MCF 10A (cell line): ENCODE measurements at places on chromosomes 6 and 20.

DNA sequence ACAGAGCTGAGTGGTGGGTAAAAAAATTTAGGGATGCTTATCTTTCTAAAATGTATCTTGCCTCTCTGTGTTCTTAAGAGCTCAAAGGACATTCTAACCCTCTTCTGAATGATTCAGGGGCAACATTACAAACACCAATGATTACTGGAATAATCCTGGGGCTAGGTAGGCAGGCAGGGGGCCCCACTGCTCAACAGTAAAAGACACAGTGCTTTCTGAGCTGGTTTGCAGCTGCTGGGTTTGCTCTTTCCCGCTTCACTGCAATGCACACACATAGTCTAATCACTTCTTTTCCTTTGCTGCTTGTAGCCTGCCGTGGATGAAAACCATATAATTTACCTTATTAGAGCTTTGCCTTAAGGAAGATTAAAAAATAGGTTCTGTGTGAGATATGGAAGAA, 23.9 kb downstream of the CLDN20 start:
- no peak for DNase-seq

DNA sequence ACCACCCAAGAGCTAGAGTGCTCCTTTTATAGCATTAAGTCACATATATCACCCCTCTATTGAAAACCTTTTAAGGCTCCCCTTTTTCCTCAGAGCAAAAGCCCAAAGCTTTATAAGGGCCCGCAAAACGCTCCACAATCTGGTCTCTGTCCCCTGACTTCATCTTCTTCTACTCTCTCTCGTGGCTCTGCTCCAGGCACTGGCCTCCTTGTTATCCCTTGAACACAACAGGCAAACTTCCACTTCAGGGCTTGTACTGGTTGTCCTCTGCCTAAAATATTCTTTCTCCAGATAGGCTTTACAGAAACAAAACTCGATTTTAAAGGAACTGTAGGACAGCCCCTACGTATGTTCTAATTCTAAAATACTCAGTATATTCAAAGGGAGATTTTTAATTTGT, 44.0 kb upstream of the SPDEF start:
- DNase-seq, result no peak

- DNase-seq, result peak; percentile 68
Observed at GRCh38 chr6:47278545-47278944, 31.2 kb downstream of the TNFRSF21 start.

DNA sequence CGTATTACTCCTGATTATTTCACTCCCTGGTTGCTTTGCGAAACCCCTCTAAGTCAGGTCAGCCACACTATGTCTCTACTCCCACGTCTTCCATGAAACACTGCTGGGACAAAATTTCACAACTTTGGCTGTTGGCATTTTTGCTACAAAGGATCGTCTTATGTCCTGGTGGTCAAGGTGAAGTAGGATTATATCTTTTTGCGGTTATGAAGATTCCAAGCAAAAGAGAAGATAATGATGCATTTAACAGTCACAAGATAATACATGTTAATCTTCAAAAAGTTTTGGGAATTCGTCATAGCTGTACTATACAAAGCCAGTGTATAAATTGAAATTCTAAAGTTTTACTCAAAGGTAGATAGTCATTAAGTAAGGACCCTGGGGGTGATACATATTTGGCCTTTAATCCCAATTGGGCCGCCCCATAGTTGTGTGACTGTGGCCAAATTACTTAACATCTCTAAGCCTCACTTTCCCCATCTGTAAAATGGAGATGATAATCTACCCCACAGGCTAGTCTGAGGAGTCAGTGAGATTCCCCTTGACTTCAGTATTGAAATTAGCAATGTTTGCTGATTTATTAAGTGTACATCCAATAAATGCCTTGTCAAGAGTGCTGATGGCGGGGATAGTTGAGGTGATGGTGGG, 212.1 kb downstream of the ARID1B start:
- no peak for DNase-seq

DNA sequence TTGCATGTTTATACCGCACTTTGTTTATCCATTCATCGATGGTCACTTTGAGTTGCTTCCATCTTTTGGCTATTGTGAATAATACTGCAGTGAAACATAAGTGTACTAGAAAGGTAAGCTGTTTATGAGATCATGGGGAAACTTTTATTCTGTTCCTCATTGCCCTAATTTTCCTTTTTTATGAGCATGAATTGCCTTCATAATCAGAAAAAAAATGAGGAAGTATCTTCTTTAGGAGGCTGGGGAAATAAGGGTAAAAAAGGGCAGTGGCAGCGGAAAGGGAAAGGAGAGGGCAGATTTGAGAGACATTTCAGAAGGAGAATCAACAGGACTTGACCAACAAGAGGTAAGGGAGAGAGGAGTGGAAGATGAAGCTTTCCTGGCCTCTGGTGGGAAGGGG, 14.3 kb upstream of the SERINC3 start:
- DNase-seq, result no peak

DNA sequence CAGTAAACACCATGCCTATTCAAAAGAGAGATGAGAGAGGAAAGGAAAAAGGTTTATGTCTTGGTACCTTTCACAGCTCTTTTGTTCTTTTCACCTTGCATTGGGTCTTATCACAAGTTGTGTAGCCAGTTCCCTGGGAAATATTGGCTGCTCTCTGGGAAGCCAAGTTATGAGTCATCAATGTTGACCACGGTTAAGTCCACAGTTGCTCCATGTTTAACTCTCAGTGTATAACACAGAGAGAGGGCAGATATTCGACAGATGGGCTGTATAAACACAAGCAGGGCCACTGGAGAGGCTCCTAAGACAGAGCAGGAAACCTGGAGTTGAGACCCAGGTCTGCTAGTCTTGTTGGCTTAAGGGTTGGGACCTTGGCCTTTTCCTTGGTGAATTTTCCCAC, 718.6 kb downstream of the QKI start:
- peak; percentile 48 for DNase-seq

- no peak for DNase-seq
Observed at GRCh38 chr6:73569121-73569520, 48.3 kb upstream of the EEF1A1 start.

GRCh38 chr6:45278367-45278766, 49.8 kb upstream of the RUNX2 start:
- DNase-seq, result no peak

DNA sequence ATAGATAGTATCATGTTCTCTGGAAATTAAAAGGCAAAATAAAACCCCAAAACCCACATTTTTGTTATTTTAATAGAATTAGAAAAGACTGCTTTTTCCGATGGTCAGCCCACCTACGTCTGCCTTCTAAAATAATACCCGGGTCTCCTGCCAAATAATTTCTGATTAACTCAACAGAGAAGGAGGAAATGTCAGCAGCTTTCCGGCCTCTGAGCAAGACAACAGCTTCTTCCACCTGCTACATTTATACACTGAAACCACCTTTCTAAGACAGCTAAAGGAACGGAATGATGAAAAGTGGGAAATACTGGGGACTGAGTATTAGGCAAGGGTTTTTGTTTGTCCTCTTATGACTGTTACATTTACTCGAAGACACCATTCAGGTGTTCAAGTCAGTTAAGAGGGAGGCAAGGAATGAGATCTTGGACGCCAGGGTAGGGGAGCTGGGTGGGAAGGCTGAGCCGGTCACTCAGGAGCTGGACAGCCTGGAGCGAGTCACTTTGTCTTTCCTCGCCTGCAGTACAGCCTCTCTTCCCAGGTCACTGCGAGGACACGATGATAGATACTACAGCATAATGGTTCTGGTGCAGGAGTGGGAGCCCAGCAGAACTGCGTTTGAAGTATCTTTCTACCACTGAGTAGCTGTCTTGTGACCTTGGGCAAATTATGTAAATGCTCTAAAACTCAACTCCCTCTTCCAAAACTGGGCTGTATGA, 96.3 kb upstream of the QKI start:
- no peak for DNase-seq

DNA sequence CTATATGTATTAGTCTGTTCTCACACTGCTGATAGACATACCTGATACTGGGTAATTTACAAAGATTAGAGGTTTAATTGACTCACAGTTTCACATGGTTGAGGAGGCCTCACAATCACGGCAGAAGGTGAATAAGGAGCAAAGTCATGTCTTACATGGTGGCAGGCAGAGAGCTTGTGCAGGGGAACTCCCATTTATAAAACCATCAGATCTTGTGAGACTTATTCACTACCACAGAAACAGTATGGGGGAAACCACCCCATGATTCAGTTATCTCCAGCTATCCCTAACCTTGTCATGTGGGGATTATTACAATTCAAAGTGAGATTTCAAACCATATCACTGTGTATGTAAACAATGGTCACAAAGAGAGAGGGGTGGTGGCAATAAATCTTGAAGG, 6.6 kb downstream of the CST8 start:
- DNase-seq, result no peak

GRCh38 chr6:13354331-13355042, 26.1 kb upstream of the TBC1D7 start:
- peak; percentile 27 for DNase-seq

DNA sequence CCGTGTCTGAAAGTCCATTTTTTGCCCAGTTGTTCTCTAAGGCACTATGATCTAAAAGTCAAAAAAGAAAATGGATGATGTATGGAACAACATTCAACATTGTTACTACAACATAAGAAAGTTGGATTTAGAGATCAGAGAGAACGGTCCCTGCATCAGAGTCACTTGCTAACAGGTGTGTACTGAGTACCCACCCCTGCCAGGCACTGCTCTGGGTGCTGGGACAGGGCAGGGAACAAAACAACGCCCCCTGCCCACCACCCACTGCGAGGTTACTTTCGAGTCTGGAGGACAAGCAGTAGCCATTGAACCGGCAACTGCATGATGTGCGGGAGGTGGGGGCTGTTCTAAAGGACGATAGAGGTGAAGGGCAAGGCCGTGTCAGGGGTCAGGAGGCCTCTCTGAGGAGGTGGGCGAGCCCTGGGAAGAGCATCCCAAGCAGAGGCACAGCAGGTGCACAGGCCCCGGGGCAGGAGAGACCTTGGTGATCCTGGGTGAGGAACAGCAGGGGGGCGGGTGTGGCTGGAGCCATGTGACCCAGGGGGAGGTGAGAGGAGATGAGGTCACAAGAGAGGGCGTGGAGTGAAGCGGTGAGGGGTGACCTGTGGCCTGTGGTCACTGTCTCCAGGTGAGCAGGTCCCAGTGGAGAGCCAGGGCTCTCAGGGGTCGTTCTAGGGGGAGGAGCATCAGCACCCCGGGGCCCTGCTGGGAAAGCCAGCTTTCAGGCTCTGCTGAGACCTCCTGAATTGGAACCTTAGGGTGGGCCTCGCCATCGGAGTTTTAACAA, 197.5 kb upstream of the SULF2 start:
- DNase-seq, result no peak

DNA sequence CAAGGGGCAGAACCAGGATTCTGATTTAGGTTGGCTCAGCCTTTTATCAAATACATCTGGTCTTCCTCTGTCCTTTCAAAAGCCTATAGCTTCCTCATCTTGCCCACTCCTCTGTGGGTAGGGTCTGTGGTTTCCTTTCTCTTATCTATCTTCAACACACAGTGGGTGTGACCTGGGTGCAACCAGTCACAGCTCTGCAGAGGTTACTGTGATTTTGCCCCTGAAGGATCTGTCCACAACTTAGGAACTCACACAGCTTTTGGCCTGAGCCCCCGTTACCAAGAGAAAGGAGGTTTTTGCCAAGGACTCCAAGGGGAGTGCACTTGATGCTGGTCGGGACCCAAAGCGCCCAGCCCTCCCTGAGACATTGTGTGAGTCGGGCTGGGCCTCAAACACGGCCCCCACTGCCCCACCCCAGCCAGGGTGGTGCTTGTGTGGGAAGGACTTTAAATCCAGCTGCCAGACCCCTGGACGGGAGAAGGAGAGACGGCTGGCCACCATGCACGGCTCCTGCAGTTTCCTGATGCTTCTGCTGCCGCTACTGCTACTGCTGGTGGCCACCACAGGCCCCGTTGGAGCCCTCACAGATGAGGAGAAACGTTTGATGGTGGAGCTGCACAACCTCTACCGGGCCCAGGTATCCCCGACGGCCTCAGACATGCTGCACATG, at the start of gene PI16:
TSS of gene PI16 (plus strand) at position 477 of the 670 bp plus-strand sequence. CDS start at position 500, 23 bp downstream.
- no peak for DNase-seq

DNA sequence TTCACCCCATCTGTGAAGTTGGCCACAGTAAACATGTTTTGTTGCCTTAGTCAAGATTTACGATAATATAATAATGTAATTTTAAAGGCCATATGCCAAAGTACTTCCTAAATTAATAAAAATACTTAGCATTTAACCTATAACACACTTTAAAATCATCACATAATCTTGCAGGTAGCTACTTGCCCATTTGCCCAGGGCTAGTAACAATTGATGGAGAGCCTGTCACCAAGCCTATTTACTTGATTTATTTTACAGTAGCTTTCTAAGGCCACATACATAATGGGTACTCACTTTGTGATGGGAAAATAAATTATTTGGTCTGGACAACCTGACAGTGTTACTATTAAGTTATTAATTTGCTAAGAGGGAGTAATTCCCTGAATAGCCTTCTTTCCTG, 14.5 kb downstream of the BTBD9 start:
- no peak for DNase-seq

DNA sequence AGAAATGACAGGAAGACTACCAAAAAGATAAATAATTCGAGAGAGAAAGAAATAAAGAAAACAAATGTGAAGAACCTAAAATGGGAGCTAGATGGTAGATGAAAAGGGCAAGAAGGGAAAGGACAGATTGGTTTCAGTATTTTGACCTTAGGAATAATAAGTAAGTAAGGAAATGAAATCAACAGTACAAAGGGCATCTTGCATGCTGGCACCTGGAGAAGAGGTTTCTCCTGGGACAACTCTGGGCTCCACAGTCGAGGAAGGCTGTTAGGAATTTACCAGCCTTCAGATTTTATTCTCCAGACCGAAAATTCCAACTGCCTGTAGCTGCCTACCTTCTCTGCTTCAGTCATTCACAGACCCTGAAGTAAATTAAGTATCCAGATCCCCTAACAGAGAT, 80.5 kb downstream of the SMLR1 start:
- DNase-seq, result no peak

DNA sequence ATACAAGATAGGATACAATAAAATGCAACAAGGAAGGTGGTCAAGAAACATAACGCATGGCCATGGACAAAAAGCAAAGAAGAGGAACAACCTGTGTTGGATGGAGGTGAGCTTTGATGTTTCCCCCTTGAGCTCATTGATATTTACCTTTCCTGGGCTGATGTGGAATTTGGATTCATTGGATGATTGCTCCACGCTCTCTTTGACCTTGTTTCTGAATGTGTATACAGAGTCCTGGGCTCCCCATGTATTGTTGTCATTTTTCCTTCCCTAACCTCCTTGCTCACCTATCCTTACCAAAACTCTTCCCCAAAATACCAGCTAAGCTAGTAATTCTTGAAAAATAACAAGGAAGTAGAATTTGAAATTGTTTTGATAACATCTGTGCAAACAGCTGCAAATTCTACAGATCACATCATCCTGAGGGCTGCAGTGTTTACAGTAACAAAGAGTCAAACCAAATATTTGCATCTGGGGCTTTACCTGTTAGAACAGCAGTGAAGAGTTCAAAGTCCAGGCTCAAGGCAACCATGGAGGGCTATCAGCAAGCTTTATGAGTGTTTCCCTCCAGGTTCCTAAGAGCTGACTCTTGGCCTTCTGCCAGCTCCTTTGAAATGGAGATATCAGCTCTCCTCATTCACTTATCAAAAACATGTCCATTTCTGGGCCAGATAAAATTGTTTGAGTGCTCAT, 214.3 kb upstream of the MARCKS start:
- peak; percentile 20 for DNase-seq
